Stimulated activated CD4-positive, alpha-beta T cell treated with anti-CD3 and anti-CD28 coated beads, Interleukin-4, amount 100 ng/mL, for 4 hours (primary cell): ENCODE measurements at places on chromosomes 2 and 18.
A peak's percentile ranks its signal among the peaks of the same experiment; 100 is the strongest.

DNA sequence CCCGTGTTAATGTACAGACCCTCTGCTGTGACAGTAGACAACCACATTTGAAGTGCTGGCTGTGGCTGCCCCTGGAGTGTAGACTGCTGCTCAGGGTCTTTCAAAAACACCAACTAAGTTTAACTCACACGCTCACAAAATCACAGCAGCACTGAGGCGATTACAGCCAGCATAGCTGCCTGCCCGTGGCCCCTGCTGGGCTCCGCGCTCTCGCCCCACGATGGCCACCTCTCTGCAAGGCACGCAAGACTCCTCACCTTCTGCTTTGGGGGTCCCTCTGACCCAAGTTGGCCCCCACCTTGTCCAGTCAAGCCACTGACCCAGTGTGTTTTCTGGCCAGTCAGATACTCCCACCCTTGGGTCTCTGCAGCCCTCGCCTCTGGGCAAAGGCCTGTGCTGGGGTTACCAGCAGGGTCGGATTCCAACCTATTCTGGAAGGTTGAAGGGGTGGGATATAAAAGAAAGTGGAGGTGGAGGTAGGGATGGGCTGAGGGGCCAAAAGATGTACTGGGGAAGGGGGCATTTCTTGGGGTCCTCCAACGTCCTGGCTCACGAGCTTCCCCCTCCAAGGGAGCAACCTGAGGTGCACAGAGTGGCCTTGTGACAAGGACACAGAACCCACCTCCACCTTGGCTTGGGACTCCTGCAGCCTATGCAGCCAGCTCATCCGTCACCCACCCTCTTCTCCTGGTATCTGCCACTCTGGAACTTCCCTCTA, 2.9 kb upstream of the B3GNT7 start:
- DNase-seq: no peak

GRCh38 chr2:85053802-85054201, 79.4 kb upstream of the TCF7L1 start:
- DNase-seq: no peak

GRCh38 chr2:63737081-63737751, 104.5 kb upstream of the UGP2 start:
- no peak for DNase-seq

DNA sequence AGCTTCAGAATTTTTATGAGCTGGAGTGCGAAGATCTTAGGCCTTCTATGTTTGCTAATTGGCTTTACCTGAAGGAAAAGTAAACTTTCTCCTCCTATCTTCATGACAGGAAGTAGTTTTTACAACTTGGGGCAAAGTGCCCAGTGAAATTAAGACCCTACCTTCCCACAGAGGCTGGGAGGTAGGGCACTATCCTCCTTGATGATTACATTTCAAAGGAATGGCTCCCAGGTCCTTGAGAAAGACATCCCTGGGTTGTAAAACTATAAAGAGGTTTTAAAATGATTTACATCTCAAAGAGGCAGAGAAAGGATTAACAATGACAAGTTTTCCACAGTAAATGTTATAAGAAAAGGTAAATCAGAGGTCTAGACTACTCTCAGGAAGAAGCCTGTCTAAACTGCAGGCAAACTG, 155.8 kb downstream of the CDH7 start:
- no peak for DNase-seq

DNA sequence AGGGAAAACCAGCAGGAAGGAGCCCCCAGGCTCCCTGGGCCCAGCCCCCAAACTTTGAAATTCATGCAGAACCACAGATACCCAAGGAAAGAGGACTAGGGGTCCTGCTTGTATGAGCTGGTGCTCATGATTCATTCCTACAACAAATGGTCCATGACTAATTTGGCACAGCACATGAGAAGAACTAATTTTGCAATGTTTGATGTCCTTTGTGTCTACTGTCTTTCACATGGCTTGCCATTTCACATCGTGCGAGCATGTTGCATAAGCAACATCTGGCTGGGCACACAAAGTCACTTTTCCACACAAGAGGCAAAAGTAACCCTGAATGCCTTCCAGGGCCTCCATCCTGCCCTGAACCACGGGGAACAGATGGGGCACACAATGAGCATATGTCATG, 149.6 kb upstream of the APCDD1 start:
- DNase-seq: no peak

- no peak for DNase-seq
These were observed 320.4 kb upstream of the REV1 start for GRCh38 chr2:99810225-99810624.

- DNase-seq: no peak
These were observed 1.8 kb downstream of the DPP4 start for GRCh38 chr2:162072181-162072702.

DNA sequence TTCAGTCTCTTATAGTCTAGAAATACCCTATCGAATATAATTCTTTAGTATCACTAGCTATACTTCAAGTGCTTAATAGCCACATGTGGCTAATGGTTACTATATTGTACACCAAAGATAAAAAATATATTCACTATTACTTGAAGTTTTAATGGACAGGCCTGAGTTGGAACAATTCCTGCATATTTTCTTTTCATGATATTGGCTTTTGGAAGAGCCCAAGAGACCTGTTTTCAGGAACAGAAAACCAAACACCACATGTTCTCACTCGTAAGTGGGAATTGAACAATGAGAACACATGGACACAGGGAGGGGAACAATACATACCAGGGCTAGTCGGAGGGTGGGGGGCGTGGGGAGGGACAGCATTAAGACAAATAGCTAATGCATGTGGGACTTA, 334.4 kb upstream of the TRIB2 start:
- DNase-seq: no peak

DNA sequence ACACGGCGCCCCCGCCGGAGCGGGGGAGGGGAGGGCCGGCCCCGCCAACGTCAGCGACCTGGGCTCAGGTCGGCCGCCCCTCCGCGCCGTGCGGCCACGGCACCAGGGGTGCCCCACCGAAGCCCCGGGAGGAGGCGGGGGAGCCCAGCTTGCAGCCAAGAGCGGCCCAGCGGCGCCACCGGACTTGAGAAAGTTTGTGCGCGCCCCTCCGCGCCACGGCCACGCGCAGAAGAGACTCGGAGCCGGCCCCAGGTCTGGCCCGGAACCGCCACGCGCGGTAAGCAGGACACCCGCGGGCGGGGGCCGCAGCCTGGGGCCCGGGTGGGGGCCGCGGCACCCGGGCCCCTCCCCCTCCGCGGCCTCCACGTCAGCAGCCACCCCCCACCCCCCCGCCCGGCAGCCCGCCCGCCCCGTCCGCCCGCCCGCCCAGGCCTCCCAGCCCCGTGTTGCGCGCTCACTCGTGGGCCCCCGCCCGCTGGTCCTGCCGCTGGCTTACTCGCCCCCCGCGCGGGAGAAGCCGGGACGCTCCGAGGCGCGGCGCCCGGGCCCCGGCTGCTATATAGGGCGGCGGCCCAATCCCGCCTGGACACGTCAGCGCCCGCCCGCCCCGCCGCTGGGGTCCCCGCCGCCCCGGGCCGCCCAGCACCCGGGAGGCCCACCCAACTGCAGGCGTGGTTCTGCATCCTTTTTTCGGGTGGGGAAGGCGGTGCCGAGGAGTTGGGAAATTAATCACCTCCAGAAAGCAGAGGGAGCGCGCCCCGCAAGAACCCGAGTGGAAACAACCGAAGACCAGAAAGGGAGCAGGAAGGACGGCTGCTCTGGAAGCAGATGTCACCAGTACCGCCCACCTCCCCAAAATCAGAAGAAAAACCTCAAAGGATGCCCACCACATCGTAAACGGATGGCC, 42.9 kb downstream of the HDLBP start:
- DNase-seq: peak; percentile 53

DNA sequence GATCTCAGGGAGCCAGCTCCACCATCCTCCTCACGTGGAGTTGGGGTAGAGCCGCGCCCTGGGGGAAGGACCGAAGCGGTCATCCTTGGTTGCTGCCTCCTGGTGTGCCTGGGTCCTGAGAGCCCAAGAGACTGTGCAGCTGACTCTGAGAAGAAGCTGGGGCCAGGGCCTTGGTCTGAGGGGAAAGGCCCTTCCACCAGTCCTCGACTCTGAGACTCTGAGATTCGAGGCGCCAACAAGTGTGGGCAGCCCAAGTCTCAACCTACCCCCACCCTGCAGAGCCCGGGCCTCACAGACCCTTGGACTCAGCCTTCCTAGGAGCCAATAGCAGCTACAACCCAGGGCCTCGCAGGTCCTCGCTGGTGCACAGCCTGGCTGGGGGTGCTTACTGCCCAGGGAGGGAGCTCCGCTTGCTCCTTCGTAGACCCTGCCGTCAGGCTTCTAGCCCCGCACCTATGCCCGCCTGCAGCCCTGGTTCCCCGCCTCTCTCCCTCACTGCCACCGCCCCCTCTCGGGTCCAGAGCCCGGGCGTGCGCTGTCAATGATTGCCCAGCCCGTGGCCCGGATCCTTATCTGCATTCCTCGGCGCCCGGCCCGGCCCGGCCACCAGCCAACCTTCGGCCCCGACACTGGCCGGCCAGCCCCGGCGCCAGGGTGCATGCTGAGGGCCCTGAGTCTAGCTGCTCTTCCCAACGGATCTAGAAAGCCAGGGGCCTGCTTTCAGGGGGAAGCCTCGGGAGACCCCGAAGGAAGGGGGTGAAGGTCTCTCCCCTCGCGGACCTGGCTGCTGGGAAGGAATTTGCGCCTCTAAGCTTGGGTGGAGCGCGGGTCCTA, 2.0 kb downstream of the IHH start:
- DNase-seq: no peak

- no peak for DNase-seq
These were observed 45.9 kb downstream of the MIB1 start for GRCh38 chr18:21786526-21786925.

GRCh38 chr2:17483496-17483895, 34.7 kb downstream of the RAD51AP2 start:
- DNase-seq: no peak
